Activated CD8-positive, alpha-beta memory T cell treated with anti-CD3 and anti-CD28 coated beads for 24 hours (primary cell): ENCODE measurements at places on chromosomes 2 and 18.

DNA sequence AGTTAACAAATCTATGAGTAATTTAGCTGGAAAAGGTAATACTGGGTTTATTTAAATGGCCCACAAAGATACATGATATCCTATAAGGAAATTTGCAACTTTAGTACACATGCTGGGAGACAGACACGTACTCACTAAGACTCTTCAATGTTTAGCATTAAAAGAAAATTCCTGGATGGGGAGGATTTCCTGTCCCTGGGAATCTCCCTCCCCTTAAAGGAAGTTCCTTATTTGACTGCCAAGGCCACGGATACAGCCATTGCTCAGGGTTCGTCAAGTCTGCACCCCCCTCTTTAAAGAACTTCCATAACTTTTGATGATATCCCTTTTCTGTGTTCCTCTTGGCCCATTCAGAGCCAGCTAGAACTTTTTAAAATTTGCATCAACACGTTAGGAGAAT, 267.6 kb downstream of the CD226 start:
- no peak for DNase-seq

DNA sequence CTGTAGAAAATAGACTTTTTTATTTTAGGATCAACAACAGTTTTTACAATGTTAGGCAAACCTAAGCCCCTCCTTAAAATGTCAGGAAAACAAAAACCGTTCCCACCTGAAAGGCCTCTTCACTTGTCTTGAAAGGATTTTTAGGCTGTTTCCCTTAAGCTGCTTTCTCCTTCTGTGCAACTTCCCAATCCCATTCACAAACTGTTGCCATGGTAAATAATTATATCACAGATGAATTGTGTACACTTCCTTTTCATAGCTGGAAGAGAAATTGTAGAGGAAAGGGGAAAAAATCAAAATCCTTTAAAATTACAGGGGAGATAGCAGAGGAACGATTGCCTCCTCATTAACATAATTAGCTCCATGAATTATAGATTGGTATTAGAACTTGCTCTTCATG, 1488.0 kb upstream of the CELF4 start:
- DNase-seq: no peak

- DNase-seq: no peak
These were observed 122.5 kb upstream of the HDAC4 start for GRCh38 chr2:239523147-239523953.

- DNase-seq: no peak
These were observed 680.1 kb upstream of the ZEB2 start for GRCh38 chr2:145199827-145200706.

DNA sequence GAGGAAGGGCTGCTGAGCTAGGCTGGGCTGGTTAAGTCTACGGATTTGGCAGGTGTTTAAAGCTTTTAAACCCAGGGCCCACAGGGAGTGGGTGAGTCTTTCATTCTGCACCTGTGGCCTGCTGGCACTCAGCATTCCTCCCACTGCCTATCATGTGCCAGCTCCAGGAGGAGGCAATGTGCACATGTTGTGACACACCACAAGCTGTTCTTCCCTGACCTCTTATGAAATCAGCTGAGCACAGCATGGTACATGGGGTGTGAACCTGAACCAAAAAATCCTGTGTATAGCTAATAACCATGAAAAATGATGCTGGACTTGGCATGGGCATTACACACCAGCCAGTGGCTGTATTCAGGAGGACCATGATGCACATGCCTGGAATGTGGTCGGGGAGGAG, 297.9 kb upstream of the MMADHC start:
- DNase-seq: no peak

DNA sequence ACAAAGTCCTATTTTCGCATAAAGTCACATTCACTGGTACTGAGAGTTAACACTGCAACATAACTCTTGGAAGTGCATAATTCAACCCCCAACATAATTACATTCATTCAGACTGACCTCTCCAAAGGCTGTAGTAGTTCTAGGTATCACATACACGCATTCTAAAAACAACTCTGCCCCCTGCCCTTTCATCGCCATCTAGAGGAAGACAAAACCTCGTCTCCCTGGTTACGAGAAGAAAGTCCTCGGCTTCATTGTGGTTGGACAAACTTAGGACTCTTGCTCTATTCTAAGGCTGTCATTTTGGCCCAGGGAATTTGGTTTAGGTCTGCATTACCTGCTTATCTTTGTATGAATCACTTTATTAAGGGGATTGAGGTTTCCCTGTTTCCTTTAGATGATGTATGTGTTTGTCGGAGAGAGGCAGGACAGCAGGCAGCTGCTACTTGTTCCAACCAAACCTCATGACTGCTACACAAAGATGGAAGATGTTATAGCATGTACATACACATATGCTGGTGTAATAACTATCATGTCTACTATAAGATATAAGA, 215.4 kb upstream of the NRXN1 start:
- no peak for DNase-seq

GRCh38 chr2:212359425-212360067, 179.1 kb downstream of the ERBB4 start:
- DNase-seq: no peak

- no peak for DNase-seq
These were observed 261.9 kb upstream of the SALL3 start for GRCh38 chr18:78717766-78718150.

DNA sequence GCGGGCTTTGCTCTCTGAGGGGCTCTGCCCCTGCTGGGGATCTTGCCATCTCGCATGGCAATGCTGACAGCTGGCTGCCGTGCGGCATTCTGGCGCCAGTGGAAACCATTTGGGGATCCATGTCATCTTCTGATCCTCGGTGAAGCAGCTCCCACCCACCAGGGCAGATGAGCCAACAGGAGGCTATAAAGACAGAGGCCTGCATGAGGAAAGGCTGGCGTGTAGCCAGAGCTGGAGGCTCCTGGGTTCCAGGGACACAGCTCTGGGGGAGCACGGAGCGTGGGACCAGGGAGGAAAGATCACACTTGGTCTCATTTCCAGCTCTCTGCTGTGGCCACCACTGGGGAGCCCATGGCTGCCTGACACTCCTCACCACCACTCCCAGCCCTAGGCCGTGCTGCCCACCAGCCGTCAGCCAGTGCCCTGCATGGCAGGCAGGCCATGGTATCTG, 145.8 kb downstream of the ZFP36L2 start:
- DNase-seq: no peak

- no peak for DNase-seq
These were observed 95.8 kb downstream of the NOL10 start for GRCh38 chr2:10594011-10594410.

GRCh38 chr2:103789381-103790095, 1027.7 kb downstream of the TMEM182 start:
- DNase-seq: no peak

GRCh38 chr2:38497670-38498037, 105.1 kb downstream of the HNRNPLL start:
- DNase-seq: no peak

- no peak for DNase-seq
These were observed 265.3 kb downstream of the TWIST2 start for GRCh38 chr2:239113171-239113570.
